Activated naive CD8-positive, alpha-beta T cell treated with anti-CD3 and anti-CD28 coated beads, Interleukin-2, amount 50 U/mL, for 24 hours (primary cell): ENCODE measurements at places on chromosomes 3 and 15.
A peak's percentile ranks its signal among the peaks of the same experiment; 100 is the strongest.

- H3K4me3 ChIP-seq: no peak overlapping the region
- no peak for DNase-seq
- H3K27me3 ChIP-seq: no peaks in the 10 kb centered on the region
- peaks cover 15% of the 10 kb centered on the region for H3K36me3 ChIP-seq
- H3K27ac ChIP-seq: no peak overlapping the region
These were observed 21.3 kb upstream of the PLCH1 start for GRCh38 chr3:155766206-155766605.

- peaks cover 5% of the 10 kb centered on the region for H3K36me3 ChIP-seq
- peak overlapping the region; percentile 4 for H3K27ac ChIP-seq
- H3K4me1 ChIP-seq: peaks cover 33% of the 10 kb centered on the region
- DNase-seq: no peak
- no peaks in the 10 kb centered on the region for H3K27me3 ChIP-seq
These were observed 26.7 kb upstream of the DRD3 start for GRCh38 chr3:114205541-114205940.

DNA sequence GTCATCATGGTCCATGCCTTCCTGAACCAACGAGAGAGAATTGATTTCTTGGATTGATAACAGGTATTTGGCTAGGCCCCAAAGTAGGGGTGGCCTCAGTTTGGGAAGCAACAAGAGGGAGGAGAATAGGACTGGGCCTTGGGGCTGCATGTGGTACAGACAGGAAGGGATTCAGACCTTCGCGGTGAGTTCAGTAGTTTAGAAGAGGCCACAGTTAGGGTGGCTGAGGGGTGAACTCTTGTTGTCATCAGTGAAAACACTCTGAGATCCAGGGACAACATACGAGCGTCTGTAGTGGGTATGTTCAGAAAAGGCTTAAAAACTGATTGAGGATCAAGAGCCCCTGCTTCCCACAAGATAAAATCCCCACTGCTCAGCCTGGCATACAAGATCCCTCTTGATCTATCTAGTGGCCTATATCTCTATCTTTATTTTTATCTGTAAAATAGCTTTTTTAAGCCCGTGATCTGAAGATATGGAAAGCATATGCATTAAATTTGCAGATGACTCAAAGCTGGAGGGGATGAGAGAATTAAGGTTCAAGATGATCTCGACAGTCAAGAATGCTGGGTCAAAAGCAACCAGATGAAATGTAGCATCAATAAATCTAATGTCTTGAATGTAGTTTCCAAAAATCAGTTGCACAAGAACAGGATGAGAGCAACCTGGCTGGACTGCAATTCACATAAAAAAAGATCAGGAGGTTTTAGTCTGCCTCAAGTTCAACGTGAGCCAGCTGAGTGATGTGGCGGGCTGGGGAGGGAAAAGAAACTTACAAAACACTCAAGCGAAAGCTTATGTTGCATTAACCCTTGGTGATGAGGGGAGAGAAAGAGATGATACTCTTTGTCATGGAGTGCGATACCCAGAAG, 221.1 kb upstream of the TLE3 start:
- H3K4me1 ChIP-seq: peaks cover 15% of the 10 kb centered on the region
- peaks cover 2% of the 10 kb centered on the region for H3K27me3 ChIP-seq
- no peak overlapping the region for H3K27ac ChIP-seq
- H3K4me3 ChIP-seq: no peak overlapping the region
- DNase-seq: no peak

GRCh38 chr3:52291508-52292181, 4.0 kb downstream of the GLYCTK start:
- H3K27me3 ChIP-seq: no peaks in the 10 kb centered on the region
- no peak overlapping the region for H3K27ac ChIP-seq
- peaks cover 20% of the 10 kb centered on the region for H3K4me1 ChIP-seq
- peaks cover 11% of the 10 kb centered on the region for H3K36me3 ChIP-seq
- peak; percentile 55 for DNase-seq

- H3K36me3 ChIP-seq: no peaks in the 10 kb centered on the region
- H3K4me1 ChIP-seq: peaks cover 7% of the 10 kb centered on the region
- H3K27ac ChIP-seq: no peak overlapping the region
These were observed 175.0 kb downstream of the UBE2E2 start for GRCh38 chr3:23377928-23378672.

DNA sequence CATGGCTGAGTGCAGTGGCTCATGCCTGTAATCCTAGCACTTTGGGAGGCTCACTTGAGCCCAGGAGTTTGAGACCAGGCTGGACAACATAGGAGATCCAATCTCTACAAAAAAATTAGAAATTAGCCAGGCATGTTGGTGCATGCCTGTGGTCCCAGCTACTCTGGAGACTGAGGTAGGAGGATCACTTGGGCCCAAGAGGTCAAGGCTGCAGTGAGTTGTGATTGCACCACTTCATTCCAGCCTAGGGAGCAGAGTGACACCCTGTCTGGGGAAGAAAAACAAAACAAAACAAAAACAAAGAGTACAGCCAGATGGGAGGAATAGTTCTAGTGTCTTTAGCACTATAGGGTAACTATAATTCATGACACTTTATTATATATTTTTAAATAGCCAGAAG, 26.2 kb upstream of the COMMD4 start:
- H3K27me3 ChIP-seq: peaks cover 22% of the 10 kb centered on the region
- H3K4me3 ChIP-seq: no peak overlapping the region
- H3K27ac ChIP-seq: no peak overlapping the region
- H3K4me1 ChIP-seq: peaks cover 13% of the 10 kb centered on the region

DNA sequence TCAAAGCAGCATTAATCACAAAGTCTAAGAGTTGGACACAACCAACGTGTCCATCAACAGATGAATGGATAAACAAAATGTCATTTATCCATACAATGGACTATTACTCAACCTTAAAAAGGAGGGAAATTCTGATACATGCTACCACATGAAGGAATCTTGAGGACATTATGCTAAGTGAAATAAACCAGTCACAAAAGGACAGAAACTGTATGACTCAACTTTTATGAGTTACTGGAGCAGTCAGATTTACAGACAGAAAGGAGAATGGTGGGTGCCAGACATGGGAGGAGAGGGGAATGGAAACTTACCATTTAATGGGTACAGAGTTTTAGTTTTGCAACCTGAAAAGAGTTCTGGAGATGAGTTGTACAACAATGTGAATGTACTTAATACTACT, 43.0 kb upstream of the SEC13 start:
- peaks cover 50% of the 10 kb centered on the region for H3K4me1 ChIP-seq
- H3K27ac ChIP-seq: peak overlapping the region; percentile 46
- peaks cover 16% of the 10 kb centered on the region for H3K27me3 ChIP-seq
- no peak for DNase-seq
- peak overlapping the region; percentile 1 for H3K4me3 ChIP-seq

GRCh38 chr3:136305879-136306278, 55.7 kb downstream of the PCCB start:
- no peak overlapping the region for H3K4me3 ChIP-seq
- no peak for DNase-seq
- no peak overlapping the region for H3K27ac ChIP-seq
- no peaks in the 10 kb centered on the region for H3K4me1 ChIP-seq
- peaks cover 37% of the 10 kb centered on the region for H3K36me3 ChIP-seq

GRCh38 chr3:16511681-16512434, 1.6 kb downstream of the RFTN1 start:
- DNase-seq: peak; percentile 78
- H3K36me3 ChIP-seq: peaks cover 32% of the 10 kb centered on the region
- H3K4me1 ChIP-seq: peaks cover 83% of the 10 kb centered on the region
- peak overlapping the region; percentile 98 for H3K4me3 ChIP-seq

DNA sequence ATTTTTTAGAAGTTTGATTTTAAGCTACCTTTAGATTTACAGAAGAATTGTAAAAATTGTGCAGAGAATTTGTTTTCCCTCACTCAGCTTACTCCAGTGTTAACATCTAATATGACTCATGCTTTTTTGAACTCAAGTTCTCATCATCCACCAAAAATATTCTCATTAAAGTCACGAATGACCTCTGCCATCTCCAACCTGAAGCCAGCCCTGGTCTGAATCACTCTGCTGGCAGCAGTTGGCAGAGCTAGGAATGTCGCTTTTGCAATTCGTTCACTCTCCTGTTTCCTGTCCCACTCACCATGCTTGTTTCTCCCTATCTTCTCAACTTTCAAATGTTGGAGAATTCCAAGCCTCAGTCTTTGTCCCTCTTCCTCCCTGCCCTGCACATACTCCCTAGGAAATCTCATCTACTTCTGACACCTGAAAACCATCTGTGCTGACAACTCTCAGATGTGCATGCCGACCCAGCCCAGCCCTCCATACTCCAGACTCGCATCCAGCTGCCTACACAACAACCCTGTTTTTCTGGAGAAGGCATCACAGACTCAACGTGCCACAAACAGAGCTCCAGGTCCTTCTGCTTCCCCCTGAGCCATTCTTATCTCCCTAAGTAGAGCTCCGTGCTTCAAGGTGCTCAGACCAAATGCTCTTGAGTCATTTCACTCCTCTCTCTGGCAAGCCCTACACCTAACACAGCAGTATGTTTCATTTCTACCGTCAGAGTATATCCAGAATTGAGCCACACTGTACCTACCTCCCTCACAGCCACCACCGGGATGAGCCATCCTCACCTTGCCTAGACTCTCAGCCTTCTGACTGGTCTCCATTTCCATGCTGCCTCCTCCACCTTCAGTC, 24.9 kb downstream of the PRR23E start:
- H3K27me3 ChIP-seq: peaks cover 14% of the 10 kb centered on the region
- peaks cover 15% of the 10 kb centered on the region for H3K4me1 ChIP-seq
- no peak for DNase-seq
- no peaks in the 10 kb centered on the region for H3K36me3 ChIP-seq
- H3K27ac ChIP-seq: no peak overlapping the region

DNA sequence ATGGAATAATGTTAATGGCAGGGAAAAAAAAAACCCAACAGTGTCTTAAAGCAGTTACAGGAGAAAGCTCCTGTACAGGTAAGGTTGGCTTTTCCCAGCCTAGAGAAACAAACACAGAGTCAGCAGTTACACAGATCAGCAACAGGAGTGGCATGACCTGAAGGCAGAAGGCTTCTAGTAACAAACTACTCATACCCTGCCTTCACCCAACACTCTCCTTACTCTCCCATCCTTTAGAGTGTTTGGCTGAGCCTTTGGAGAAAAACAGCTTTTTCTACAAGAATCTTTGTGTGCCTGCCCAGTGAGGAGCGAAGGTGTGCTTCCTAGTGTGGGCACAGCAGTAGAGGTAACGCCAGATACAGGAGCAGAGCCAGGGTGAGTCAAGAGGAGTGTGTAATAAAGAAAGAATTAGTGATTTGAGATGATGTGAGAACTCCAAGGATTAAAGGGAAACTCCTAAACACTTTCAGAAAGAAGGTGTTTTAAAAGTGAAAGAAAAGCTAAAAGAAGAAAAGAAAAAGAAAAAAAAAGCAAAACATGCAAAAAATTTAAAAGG, 152.7 kb downstream of the POLR2M start:
- H3K4me3 ChIP-seq: no peak overlapping the region
- H3K36me3 ChIP-seq: no peaks in the 10 kb centered on the region
- no peak for DNase-seq
- H3K27ac ChIP-seq: no peak overlapping the region
- H3K4me1 ChIP-seq: no peaks in the 10 kb centered on the region

- H3K4me1 ChIP-seq: no peaks in the 10 kb centered on the region
- no peaks in the 10 kb centered on the region for H3K27me3 ChIP-seq
- H3K27ac ChIP-seq: no peak overlapping the region
- no peak for DNase-seq
- no peak overlapping the region for H3K4me3 ChIP-seq
These were observed 10.2 kb downstream of the GLCE start for GRCh38 chr15:69170597-69170996.

GRCh38 chr3:195863121-195864061, 45.0 kb downstream of the TNK2 start:
- no peak overlapping the region for H3K27ac ChIP-seq
- H3K4me3 ChIP-seq: no peak overlapping the region
- no peaks in the 10 kb centered on the region for H3K36me3 ChIP-seq
- peaks cover 6% of the 10 kb centered on the region for H3K4me1 ChIP-seq
- peak; percentile 77 for DNase-seq

GRCh38 chr3:3015185-3016089, 94.7 kb downstream of the IL5RA start:
- no peaks in the 10 kb centered on the region for H3K36me3 ChIP-seq
- H3K27ac ChIP-seq: no peak overlapping the region
- peaks cover 6% of the 10 kb centered on the region for H3K27me3 ChIP-seq
- H3K4me3 ChIP-seq: no peak overlapping the region

GRCh38 chr3:4593014-4593413, 99.9 kb downstream of the ITPR1 start:
- H3K4me1 ChIP-seq: peaks cover 55% of the 10 kb centered on the region
- H3K27me3 ChIP-seq: no peaks in the 10 kb centered on the region
- peaks cover 21% of the 10 kb centered on the region for H3K36me3 ChIP-seq
- no peak for DNase-seq
- no peak overlapping the region for H3K4me3 ChIP-seq

DNA sequence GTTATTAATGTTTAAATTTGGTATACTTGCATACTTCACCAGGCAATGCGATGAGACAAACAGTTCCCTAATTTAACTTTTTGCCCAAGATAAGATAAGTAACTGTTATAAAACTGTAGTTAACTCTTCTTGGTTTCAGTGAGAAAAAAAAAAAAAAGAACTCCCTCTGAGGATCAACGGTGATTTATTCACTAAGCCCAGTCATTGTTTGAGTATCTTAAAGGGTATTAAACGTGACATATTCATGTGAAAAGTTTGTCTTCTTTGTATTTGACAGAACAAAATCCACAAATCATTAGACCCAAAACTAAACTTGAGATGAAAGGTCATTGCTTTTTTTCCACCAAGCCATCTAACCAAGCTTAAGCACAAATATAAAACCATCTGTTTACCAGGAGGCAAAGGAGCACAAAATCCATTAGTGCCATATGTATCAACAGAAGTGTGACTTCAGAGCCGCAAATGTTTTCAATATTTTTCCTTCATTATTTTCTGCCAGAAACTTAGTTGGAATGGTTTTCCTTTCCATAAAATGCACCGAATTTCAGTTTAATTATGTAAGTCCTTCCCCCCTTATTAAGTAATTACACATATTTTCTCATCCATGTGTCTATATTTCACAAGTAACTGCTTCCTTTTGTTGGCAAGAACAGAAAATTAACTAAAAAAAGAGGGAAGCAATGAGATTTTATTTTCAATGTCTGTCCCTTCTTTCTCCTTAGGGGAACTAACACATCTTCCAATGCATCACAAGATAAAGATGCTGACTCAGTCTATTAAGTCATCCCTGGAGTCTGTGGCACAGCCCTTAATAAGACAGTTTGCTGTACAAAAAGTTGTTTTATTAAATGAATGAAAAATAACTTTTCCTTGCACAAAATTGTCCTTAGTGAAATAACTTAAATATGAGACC, 92.2 kb upstream of the RAP2B start:
- no peaks in the 10 kb centered on the region for H3K36me3 ChIP-seq
- no peak for DNase-seq
- no peak overlapping the region for H3K27ac ChIP-seq
- H3K27me3 ChIP-seq: no peaks in the 10 kb centered on the region

- H3K27ac ChIP-seq: peak overlapping the region; percentile 95
- H3K4me1 ChIP-seq: peaks cover 75% of the 10 kb centered on the region
- peaks cover 3% of the 10 kb centered on the region for H3K27me3 ChIP-seq
- peaks cover 60% of the 10 kb centered on the region for H3K36me3 ChIP-seq
- peak overlapping the region; percentile 98 for H3K4me3 ChIP-seq
These were observed 4.5 kb downstream of the HEMK1 start for GRCh38 chr3:50573566-50574443.

- H3K27me3 ChIP-seq: no peaks in the 10 kb centered on the region
- peaks cover 90% of the 10 kb centered on the region for H3K36me3 ChIP-seq
- H3K4me3 ChIP-seq: peak overlapping the region; percentile 92
- DNase-seq: no peak
These were observed 5.6 kb downstream of the ZBED2 start for GRCh38 chr3:111589303-111590142.
